Left renal cortex interstitium (tissue), 4 donors: ENCODE measurements at places on chromosomes 12 and 14.
A peak's percentile ranks its signal among the peaks of the same experiment; 100 is the strongest.

DNA sequence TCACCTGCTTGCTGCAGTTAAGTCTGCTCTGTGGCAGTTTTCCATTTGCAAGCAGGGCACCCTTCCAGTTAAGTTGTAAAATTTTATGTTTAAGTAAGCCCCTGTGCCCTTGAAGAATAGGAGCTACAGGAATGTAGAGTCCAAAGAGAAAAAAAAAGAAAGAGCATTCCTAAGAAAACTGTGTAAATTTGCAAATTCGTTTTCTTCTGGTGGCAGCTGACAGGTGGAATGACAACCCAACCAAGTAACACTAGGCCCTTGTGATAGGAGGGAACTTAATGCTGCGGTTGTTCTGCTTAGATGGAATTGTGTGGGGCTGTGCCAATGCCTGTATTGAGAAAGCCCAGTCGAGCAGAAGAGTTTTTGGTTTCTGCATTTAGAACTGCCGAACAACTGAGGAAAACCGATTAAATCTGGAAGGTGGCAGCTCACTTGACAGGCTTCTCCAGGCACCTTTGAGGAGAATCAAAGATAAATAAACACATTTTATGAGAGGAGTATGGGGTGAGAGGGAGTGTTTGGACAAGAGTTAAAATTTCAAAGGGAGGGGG, 280.0 kb downstream of the RAD51B start:
- no peak for DNase-seq

GRCh38 chr12:122403831-122404230, 18.6 kb downstream of the CLIP1 start:
- DNase-seq = no peak

- DNase-seq = no peak
Measured at GRCh38 chr12:3140284-3140683, 63.1 kb downstream of the TSPAN9 start.

GRCh38 chr14:37791384-37792036, 196.1 kb downstream of the TTC6 start:
- peak; percentile 12 for DNase-seq

DNA sequence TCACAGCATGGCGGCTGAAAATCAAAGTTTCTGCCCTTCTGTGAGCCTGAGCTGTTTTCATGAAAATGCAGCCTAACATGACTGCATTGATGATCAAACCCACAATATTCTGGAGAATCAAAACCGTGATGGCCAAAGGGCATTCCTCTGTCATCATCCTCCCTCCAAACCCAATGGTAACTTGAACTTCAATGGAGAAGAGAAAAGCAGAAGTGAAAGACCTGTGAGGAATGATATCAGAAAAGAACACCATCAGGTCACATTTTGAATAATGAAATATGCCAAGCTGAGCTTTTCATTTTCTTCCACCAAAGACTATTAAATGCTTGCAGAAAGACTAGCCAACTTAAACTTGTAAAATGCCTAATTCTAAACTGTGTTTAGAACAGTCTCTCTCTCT, 8.1 kb downstream of the KCNJ8 start:
- no peak for DNase-seq

GRCh38 chr12:91991399-91992187, 154.1 kb downstream of the BTG1 start:
- DNase-seq = no peak

DNA sequence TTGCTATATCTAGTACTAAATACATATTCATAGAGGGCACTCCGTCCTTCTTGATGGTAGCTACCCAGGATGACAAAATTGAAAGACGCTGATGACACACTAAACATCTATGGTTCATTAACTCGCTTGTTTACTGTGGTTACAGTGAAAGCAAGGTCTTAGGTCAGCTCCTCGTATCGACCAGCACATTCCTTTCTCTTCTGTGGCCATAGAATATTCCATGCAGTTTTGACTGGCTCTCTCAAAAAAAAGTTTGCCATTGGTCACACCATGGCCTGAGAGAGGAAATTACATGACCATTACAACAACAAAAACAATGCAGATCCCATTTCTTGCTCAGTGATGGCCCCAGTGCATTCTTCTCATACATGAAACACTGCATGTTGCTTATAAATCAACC, 411.4 kb upstream of the SOX5 start:
- DNase-seq = no peak

DNA sequence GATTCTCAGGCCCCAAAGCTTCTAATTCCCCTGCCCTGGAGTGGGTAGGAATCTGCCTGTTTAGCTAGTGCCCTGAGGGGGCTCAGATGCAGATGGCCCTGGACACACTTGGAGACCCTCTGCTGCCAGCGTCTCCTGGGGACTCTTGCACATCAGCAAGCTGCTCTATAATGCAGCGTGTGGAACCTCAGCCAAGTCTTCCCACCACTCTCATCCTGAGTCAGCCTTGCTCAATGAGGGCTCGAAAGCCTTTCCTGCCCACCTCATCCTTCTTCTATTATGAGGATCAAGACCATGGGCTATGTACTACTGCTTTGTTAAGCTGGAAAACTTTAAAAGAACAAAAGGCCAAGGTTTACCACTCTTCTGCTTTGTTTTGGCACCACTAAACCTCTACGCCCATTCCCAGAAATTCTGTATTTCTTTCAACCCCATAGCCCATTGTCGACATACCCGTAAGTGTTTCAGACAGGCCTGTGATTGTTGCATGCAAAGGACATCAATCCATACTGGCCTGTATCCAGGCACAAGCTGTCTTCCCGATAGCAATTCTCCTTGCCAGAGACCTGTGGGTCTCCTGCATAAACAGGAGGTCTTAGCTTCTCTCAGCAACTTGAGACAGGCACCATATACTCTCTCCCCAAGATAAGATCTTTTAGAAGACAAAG, 246.9 kb downstream of the DPF3 start:
- DNase-seq = no peak

GRCh38 chr12:2288001-2288400, 235.2 kb downstream of the CACNA1C start:
- DNase-seq = no peak

GRCh38 chr14:61662437-61663311, 32.6 kb upstream of the HIF1A start:
- DNase-seq = no peak

- DNase-seq = no peak
Measured at GRCh38 chr12:71556448-71556847, 107.2 kb downstream of the ZFC3H1 start.

DNA sequence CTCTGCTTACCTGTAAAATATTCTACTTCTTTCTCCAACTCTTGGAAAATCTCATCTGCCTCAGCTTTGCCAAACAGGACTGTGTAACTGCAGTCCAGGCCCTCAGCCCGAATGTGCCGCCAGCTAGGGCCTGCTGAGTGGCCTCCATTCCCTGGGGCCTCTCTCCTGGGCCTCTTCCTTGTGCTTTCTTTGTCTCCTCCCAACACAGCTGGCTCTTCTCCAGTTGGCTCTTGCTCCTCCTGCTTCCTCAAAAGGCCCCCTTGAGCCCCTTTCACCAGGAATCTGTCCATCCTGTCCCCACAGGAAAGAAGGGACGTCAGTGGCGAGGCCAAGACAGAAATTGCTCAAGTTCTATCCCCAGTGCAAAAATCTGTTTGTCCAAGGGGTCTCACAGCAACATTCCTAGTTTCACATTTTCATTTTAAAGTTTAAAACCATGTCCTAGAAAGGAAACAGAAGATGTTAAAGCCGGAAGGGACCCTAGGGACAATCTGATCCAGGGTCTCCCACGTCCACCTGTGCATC, 713 bp downstream of the ALKBH2 start:
- DNase-seq = no peak

DNA sequence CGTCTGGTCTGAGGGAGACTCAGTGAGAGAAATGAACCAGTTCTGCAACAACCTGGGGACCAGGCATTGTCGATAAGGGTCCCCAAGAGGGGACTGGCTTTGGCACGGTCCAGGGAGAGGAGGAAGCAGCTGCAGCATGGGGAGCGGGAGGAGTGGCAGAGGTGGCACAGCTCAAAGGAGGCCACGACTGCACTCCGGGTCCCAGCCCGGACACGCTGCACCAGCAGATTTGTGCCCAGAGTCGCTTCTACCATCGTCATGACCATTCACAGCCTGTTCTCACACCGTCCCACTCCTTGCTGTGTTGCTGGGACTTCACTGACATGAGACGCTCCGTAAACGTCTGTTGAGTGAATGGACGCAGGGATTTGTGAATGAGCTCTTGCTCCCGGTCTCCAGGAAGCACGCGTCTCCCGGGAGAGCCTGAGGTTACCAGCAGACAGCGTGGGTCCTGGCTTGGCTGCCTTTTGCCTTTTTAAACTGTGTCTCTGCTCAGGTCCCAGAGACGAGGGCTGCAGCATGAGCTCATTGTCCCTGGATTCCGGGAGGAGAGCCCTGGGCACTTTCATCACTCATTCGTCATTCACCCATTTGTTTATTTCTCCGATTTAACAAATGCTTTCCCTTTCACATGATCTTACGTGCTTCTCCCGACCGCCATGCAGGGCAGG, 137.0 kb downstream of the PIWIL1 start:
- no peak for DNase-seq

DNA sequence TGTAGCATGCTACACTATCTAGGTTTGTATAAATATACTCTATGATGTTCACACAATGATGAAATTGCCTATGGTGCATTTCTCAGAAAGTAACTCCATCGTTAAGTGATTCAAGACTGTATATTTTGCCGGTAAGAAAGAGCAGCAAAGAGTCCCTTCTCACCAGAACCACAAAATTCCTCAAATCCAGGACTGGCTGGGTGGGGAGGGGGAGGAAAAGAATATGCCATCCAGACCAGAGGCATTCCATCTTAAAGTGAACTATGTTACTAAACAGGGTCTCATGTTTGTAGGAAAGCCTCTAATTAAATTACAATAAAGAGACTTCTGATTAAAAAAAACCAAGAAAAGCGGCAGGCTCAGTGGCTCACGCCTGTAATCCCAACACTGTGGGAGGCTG, 11.5 kb downstream of the UBE2N start:
- no peak for DNase-seq

DNA sequence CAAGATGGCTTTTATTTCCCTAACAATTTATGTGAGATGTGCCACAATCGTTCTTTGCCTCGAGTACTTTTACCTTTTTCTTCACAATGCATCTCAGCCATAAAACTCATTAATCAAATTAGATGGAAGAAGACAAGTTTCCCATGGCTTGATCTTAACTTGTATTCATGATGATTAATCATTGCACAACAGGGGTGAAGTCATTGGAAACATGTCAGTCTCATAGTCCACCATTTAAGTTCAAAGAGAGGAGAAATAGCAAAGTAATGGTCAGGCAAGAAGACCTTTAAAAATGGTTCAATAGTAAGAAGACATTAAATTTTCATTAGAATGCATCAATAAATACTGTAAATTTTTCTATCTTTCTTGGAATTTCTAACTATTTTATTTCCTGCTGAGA, 136.3 kb downstream of the FOXG1 start:
- DNase-seq = no peak
